NCI-H1105 (cell line): ENCODE measurements at places on chromosomes 13 and 19.

DNA sequence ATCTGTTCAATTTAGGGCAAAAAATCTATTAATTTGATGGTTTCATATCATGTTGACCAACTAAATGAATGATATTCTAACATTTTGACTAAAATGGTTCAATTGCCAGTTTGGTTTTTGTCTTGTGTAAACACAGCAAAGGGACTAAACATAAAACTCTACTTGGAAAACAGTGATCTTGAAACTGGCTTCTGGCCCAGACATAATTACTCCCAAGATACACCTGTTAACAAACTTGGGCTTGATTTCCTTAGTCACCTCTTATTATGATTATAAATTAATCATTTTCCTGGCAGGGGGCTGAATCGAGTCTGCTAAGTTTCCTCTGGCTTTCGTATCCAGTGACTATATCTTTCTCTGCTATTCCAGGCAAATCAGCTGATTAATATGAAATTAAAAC is 78.0 kb upstream of the OXGR1 start:
- peak; percentile 43 for DNase-seq

DNA sequence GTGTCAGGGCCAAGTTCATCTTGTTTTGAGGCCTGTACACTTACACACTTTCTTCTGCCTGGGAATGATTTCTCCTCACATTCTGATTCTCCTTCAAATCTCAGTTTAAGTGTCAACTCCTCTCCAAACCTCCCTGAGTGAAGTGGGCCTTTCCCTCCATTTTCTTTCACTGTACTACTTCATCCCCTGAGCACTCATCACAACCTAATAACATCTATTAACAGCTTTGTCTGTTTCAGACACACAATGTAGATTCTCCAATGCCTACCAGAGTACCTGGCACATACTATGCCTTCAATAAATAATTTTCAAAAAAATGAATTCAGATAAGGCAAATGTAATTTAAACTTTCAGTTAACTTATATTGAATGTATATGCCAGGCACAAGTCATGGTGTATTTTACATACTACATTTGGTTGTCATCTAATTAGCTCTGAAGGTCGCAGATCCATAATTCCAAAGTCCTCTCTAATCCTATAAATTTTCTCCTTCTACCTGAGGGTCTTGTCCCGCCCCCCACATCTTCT is 357 bp upstream of the COG6 start:
- no peak for DNase-seq

- no peak for DNase-seq
These were observed 726.4 kb upstream of the PCDH20 start for GRCh38 chr13:62142048-62142447.

DNA sequence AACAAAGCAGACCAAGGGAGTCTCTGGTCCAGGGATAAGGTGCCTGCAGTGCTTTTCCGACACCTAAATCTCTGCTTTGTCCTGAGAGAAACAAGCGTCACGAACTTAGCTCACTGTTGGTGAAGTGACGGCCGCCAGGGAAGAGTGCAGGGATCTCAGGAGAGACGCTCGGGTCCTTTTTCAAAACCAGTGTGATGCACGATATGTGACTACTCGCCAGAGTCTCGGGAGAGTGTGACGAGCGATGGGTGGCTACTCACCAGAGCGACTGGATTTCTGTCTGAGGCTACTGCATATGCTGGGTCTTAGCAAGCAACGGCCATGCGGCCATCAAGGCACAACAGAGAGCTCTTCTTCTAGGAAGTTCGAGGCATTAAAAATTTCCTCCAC is 16.5 kb upstream of the CFAP97D2 start:
- no peak for DNase-seq

GRCh38 chr13:39533651-39534150 is 69.3 kb downstream of the LHFPL6 start:
- no peak for DNase-seq

DNA sequence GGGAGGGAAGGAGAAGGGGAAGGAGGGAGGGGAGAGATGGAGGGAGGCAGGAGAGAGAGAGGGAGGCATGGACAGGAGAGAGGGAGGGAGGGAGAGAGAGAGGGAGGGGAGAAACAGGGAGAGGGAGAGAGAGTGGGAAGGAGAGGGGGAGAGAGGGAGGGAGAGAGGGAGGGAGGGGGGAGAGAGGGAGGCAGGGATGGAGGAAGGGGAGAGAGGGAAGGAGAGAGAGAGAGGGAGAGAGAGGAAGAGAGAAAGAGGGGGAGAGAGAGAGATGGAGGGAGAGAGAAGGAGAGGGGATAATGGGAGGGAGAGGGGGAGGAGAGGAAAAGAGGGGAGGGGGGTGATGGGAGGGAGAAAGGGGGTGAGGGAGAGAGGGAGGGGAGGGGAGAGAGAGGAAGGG is 86.8 kb upstream of the VSTM2B start:
- DNase-seq, result no peak

DNA sequence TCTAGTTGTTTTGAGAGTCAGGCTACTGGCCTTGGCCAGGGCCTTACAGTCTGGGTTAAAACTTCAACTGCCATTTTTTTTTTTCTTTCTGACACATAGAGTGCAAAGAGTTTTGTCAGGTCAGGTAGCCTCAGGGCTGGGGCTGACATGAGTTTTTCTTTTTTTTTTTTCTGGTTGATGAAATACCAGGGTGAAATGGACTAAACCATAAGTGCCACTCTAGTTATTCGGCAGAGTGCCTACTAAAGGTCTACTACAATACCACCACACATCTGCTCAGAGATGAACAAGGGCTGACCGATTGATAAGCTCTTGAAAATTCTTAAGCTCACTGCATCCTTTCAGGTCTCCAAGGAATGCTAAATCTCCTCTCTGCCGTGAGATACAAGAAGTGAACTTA is 4.4 kb upstream of the ZNF320 start:
- DNase-seq, result no peak

GRCh38 chr13:97493456-97493855 is 59.5 kb downstream of the RAP2A start:
- no peak for DNase-seq

DNA sequence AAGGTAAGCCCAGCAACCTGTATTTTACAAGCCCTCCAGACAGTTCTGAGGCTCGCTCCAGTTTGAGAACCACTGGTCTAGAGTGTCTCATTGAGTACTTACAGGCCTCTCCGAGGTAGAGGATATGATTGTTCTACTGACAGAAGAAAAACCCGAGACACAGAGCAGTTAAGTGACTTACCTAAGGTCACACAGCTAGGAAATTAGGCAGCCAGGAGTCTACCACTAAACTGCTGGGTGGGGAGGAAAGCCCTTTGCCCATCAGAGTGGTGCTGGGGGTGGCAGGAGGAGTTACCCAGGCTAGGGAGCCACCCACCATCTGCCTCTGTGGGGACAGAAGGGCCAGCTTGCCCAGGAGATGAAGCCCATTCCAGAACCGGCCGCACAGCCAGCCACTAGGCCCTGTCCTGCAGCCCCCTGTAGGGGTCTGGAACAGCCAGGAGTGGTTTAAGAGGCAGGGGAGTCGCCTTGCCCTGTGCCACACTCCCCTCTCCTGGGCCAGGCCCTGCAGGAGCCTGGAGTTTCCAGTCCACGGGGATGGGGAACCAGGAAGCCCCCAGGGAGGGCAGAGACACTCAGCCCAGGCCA is 703 bp downstream of the RASGRP4 start:
- no peak for DNase-seq

DNA sequence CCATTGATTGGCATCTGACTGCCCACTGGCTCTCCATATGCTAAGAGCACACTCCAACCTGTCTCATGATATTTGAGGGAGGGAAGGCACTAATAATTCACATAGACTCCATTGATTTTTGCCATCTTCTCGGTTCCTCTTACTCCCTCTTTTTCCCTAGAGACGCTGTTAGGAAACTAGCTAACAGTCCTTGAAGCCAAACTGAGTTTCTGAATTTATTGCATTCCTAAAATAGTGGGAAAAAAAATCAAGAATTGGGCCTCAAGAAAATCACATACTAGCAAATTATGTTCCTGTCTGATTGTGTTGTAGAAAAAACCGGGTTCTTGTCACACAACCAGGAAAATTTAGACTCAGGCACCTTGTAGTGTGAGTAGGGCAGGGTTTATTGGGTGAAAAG is 86.4 kb upstream of the SLC7A1 start:
- no peak for DNase-seq

- DNase-seq, result no peak
These were observed 1295.1 kb downstream of the EFNB2 start for GRCh38 chr13:105240371-105240770.

- DNase-seq, result peak; percentile 82
These were observed 169.3 kb downstream of the COL4A1 start for GRCh38 chr13:110137680-110138009.

GRCh38 chr13:80224468-80224867 is 116.5 kb downstream of the SPRY2 start:
- no peak for DNase-seq

GRCh38 chr19:5090465-5091017 is 121.6 kb downstream of the KDM4B start:
- DNase-seq, result no peak

GRCh38 chr13:51396352-51396751 is 56.5 kb downstream of the INTS6 start:
- DNase-seq, result no peak

GRCh38 chr19:15118789-15119494 is 11.7 kb downstream of the SYDE1 start:
- DNase-seq, result no peak

GRCh38 chr13:96100457-96101220 is 10.7 kb downstream of the HS6ST3 start:
- DNase-seq, result no peak

DNA sequence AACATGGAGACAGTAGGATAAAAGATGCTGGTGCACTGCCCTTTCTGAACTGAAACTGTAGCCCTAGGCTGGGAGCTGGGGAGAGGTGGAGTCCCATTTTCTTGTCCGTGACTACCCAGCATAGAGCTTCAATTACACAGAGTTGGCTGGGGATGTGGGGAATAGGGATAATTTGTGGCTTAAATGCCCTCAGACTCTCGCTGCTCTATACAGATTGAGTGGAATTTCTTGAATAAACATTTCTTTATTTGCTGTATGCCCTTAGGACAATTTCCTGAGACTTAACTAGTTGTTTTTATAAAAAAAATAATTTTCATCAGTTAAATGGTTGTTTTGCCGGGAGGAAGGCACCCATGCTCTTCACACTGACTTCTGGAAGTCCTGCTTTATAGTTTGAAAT is 7.2 kb downstream of the IGFL2 start:
- no peak for DNase-seq

- DNase-seq, result no peak
These were observed 21.2 kb downstream of the PCID2 start for GRCh38 chr13:113187263-113187669.

DNA sequence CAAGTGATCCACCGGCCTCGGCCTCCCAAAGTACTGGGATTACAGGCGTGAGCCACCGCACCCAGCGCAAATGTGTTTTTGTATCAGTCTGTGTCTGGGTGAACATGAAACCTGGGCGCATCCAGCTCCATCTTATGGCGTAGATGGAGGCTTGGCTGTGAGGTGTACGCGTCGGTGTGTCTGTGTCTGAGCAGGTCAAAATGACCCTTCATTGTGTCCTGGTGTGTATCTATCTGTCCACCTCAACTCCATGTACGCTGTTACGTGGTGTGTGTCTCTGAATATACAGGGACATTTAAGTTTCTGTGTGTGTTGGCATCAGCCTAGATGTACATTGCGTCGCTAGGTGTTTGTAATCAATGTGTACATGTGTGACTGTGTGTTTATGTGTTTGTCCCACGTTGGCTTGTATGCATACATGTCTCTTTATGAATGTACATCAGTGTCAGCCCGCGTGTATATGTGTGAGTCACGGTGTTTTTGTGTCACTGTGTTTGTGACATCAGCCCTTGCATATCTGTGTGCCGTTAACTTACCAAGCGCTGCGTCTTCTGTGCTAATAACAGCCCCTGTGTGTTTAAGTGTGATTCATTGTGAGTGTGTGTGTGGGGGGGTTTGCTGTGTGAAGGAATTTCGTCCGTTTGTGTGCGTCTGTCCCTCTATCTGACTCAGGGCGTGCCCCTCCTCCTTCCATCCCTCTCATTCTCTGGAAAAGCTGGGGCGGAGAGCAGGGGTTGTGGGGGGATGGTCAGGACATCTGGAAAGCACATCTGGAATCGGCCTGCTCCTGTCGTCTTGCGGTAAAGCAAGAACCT is 6.4 kb downstream of the AXL start:
- no peak for DNase-seq

DNA sequence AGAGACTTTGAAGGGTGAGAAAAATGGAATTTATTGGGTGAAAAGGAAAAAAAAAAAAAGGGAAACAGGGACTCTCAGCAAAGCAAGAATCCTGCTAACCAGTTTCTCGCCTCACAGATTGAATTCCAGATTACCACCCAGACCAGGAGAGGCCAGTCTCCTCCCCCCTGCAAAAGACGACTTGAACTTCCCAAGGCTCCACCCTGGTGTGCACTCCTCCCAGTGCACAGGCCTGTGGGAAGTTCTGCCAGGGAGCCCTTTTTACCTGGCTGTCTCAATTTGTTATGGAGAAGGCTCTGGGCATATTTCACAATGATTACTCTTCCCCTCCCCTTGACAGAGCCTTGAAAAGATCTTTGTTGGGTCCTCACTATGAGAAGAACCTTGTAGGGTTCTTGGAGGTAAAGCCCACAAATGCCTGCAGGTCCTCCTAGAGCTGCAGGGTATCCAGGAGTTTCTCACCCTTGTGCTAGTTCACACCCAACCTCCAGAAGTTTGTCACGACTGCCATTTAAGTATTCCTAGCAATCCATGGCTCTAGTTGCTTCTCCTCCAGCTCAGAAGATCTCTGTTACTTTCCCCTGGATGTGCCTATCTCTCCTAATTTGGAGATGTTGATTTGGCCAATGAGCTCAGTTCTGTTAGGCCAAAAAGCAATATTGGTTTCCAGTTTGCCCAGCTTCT is 229.8 kb upstream of the TMTC4 start:
- no peak for DNase-seq

GRCh38 chr19:618247-618619 is 15.1 kb downstream of the POLRMT start:
- no peak for DNase-seq

GRCh38 chr13:46492946-46493345 is 60.0 kb upstream of the LRCH1 start:
- DNase-seq, result no peak

DNA sequence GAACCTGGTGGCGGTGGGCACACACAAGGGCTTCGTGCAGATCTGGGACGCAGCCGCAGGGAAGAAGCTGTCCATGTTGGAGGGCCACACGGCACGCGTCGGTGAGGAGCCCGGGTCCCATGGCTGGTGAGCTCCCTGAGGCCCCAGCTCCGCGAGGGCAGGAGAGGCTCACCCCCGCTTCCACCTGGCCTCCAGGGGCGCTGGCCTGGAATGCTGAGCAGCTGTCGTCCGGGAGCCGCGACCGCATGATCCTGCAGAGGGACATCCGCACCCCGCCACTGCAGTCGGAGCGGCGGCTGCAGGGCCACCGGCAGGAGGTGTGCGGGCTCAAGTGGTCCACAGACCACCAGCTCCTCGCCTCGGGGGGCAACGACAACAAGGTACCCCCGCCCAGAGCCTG is 7.3 kb upstream of the TEKTIP1 start:
- no peak for DNase-seq

GRCh38 chr19:42132030-42132628 is at the start of gene POU2F2:
TSS of gene POU2F2 (minus strand) at chr19:42132446. CDS start at chr19:42132411, 35 bp downstream.
- DNase-seq, result no peak

GRCh38 chr13:100130930-100131511 is 42.1 kb downstream of the PCCA start:
- DNase-seq, result no peak
